Activated CD8-positive, alpha-beta T cell treated with anti-CD3 and anti-CD28 coated beads, Interleukin-2, amount 10 ng/mL, durations not matched to agents 7 days and 5 days (primary cell): ENCODE measurements at places on chromosomes 2 and 18. TPM values are rescaled to one million over a fixed set of nuclear protein-coding genes. Genes with fewer than 3 reads are reported as not detected.

SRD5A2 gene
- total RNA-seq = not detected

CDH7 gene
- total RNA-seq = not detected

ANTXR1 gene
- not detected for total RNA-seq

AQP12A gene
- total RNA-seq = not detected

AGAP1 gene
- 0.82 TPM for total RNA-seq

HOXD4 gene
- not detected for total RNA-seq

CNTNAP5 gene
- not detected for total RNA-seq

ABCB11 gene
- total RNA-seq = not detected

KATNAL2 gene
- total RNA-seq = 0.34 TPM

GRHL1 gene
- 0.57 TPM for total RNA-seq

DNA sequence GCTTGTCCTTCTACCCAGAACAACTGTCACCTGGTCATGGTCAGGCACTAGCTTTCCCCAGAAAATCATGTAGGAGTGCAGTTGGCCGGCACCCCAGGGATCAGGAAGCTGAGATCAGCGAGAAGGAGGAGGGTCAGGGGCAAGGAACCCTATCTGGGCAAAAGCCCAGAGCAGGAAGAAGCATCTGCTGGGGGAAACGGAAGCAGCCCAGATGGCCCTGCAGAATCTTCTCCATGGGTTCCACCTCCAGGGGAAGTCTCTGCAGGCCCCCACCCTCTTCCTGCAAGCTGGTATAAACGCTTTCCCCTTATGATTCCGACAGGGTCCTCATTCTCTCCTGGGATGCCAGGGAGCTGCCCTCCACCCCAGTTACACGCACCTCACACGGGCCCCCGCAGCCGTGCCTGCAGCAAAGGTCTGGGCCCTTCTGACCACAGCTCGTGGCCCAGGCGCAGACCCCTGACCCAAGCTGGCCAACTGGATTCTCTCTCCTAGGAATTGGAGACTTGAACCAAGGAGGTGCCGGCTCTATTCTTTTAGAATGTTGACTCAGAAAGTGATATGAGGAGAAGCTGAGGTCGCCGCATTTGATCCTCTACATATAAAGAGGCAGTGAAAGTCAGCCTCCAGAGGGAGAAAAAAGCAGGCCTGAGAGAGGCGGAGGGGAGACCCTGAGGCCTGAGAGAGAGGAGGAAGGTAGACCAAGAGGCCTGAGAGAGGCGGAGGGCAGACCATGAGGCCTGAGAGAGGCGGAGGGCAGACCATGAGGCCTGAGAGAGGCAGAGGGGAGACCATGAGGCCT is 71.0 kb downstream of the STPG4 start:
- DNase-seq = no peak

GRCh38 chr2:84243788-84244733 is 215.0 kb downstream of the SUCLG1 start:
- DNase-seq = no peak

- DNase-seq = peak; percentile 76
These were observed 17.4 kb upstream of the HAAO start for GRCh38 chr2:42809819-42810120.

DNA sequence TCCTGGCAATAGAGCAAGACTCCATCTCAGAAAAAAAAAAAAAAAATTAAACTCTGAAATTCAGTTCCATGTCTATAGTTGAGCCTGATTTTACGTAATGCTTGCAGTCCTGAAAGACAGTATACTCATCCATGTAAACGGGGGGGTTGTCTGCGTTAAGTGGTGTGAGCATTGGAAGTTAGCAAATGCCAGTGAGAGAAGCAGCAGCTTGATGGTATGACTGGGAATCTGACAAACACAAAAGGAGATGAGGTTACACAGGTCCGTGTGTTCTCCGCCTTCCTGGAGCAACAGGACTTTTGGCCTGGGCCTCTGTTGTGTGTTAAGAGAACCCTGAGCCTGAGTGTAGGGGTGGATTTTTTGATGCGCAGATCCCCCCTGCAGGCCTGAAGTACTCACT is 82.9 kb downstream of the PRKCE start:
- no peak for DNase-seq

DNA sequence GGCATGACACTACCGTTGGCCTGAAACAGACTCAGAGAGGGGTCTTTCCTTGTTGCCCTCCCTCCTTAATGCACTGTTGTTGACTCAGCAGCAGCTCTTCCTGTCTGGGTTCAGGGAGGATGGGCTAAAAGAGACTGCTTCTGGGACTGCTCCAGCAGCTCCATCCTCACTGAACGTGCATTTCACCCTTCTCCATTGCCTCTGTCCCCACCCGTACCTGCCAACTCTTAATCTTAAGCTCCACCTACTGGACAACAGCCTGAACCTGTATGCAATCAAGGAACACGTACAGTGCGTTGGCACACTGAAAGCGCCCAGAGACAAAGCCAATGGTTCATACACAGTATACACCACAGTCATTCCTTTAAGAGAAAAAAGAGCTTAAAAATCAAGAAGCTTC is 230.8 kb upstream of the RAB6C start:
- no peak for DNase-seq

- no peak for DNase-seq
These were observed 57.1 kb downstream of the PDK1 start for GRCh38 chr2:172613040-172613439.

- DNase-seq = peak; percentile 29
These were observed at the start of gene TET3 for GRCh38 chr2:73984203-73984921. TSS of gene TET3 (plus strand) at chr2:73984910. CDS start at chr2:73986404, 1,494 bp downstream.

DNA sequence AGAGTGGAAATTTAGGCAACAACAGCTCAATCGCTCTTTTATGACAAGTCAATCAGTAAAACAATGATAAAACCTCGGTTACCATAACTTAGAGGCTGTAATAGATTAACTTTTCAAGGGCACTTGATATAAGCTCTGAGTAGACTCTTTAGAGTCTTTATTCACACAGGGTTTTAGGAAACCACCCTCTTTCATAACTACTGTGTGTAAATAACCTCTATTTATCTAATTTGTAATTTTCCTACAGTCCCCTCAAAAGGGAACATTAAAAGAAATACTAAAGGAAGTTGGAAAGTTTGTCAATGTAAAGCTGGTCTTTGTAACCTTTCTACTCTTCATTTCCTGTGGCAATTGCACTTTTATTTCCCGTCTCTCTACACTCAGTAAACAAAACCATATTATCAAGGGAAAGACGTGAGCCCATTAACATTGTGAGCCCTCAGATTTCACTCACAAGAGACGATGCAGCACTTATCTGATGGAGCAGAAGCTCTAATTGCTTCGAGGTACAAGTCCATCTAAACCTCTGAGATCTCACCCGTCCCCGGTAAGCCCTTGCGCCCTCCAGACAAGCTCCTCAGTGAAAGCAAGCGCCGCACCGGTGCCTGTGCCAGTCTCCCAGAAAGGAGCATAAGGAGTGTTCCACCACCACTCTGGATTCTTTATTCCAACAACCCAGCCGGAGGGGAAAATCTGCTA is 1.1 kb upstream of the HOXD1 start:
- no peak for DNase-seq

- peak; percentile 59 for DNase-seq
These were observed 64.0 kb downstream of the MBP start for GRCh38 chr18:77068321-77069312.

GRCh38 chr2:205660521-205661124 is 21.7 kb upstream of the NRP2 start:
- DNase-seq = peak; percentile 71

DNA sequence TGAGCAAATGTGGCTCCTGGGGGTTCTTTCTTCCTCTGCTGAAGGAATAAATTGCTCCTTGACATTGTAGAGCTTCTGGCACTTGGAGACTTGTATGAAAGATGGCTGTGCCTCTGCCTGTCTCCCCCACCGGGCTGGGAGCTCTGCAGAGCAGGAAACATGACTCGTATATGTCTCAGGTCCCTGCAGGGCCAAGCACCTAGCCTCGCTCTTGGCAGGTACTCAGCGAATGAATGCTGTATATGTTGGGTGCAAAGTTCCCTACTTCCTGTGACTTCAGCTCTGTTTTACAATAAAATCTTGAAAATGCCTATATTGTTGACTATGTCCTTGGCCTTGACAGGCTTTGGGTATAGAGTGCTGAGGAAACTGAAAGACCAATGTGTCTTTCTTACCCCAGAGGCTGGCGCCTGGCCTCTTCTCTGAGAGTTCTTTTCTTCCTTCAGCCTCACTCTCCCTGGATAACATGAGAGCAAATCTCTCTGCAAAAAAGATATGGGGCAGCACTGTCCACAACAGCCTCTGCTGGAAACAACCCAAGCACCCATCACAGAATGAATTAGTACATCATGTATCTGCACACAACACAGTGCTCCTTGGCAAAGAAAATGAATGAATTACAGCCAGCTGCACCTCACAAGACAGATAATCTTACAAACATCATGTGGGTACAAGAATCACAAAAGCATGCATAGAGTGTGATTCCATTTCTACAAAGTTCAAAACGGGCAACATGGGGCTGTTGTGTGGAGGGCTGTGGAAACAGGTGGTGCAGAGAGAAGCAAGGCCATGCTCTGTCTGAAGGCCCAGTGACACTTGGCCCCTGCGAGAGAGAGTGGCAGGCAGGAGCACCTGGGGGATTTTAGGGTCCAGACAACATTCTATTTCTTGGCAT is 6.6 kb downstream of the IL1RN start:
- DNase-seq = peak; percentile 47

DNA sequence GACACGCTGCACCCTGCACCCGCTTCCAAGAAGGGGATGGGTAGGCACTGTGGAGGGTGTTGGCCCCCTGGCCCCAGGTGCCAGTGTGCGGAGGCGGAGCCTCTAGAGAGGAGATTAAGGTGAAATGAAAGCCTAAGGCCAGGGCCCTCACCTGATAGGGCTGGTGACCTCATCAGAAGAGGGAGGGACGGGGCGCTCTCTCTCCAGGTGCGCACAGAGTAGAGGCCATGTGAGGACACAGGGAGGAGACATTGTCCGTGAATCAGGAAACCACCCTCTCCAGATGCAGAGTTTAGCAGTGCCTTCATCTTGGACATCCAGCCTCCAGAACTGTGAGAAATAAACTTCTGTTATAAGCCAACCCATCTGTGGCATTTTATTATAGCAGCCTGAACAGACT is 62.3 kb downstream of the PSMG2 start:
- no peak for DNase-seq

DNA sequence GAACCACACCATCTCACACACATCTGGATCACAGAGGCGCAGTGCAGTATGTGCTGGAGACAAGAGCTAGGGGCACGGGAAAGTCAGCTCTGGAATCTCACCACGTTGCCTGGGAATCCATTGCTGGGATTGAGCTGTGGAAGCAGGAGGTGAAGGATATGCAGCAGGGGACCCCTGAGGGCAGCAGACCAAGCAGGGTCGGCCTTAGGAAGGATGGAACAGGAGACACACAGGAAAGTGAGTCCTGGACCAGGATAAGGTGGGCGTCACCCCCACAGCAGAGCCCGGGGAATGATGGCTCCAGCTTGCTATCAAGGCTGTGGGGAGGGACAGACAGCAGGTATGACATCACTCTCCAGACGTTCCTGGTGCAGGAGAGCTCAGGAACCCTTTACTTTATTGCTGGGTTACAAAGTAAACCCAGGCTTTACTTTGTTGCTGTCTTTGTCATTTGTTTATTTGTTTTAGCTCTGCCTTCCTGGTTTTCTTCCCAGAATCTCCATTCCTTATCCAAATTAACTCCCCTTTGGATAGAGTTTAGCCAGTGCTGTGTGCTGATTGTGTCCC is 329.8 kb upstream of the MYT1L start:
- no peak for DNase-seq

GRCh38 chr2:223501641-223502040 is 100.5 kb downstream of the SCG2 start:
- no peak for DNase-seq

DNA sequence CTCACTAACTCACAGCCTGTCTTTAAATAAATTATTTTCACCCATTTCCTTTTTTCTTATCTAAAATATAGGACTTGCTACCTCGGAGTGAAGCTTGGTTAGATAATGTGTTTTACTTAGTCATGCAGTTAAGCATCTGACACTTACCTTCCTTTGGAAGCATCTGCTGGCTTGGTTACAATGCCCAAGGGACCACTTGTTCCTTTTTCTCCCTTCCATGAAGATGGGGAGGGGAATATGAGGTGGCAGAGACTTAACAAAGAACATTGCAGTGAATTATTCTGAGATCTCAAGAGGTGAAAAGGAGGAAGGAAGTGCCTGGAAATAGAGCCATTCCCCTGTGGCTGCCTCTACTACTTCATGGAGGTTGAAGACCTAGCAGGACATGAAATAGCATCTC is 145.4 kb upstream of the FOSL2 start:
- no peak for DNase-seq
